ENCODE measurements at places on chromosomes 7 and 10.

- DNase-seq: no peak
Measured at GRCh38 chr7:12643644-12644043, 43.8 kb upstream of the ARL4A start.

DNA sequence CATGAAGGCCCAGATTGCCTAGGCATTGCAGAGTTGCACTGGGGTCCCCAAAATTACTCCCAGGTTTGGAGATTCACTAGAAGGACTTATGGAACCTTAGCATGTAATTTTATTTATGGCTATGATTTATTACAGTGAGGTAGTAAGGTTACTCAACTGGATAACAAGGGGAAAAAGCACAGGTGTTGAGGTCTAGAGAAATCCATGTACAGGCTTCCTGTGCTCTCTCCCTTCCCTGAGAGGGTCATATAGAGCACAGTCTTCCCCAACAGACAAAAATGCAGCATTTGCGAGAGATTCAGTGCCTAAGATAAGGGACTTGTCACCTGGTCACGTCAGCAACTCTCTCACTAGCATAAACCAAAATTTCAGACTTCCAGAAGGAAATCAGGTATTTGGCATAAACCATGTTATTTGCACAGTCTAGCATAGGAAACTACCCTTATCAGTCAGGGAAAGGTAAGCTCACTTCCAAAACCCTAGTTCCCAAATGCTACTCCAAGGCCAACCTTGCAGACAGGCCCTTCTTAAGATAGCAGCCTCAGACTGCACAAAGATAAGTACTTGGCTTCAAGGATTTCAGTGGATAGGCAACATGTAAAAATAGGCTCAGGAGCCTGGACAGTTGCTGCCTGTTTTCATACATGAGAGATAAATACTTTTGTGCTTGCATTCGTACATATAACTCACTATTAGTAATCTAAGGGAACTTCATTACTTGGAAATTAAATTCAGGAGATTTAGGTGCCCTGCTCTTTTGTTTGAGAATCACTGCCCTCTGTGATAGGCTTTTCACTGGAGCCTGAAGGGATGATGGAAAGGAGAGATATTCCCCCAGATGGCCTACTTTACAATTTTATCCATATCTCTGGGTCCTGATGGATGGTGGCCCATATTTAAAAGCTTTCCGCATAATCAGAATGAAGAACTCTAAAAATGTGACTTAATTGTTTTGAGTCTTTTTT is 378.4 kb upstream of the LRGUK start:
- no peak for DNase-seq

GRCh38 chr10:122170802-122171201 is 100.3 kb upstream of the BTBD16 start:
- no peak for DNase-seq

- DNase-seq: no peak
Measured at GRCh38 chr10:59375990-59376389, 13.6 kb upstream of the FAM13C start.
